ENCODE measurements at places on chromosomes 4 and X.
A peak's percentile ranks its signal among the peaks of the same experiment; 100 is the strongest.

DNA sequence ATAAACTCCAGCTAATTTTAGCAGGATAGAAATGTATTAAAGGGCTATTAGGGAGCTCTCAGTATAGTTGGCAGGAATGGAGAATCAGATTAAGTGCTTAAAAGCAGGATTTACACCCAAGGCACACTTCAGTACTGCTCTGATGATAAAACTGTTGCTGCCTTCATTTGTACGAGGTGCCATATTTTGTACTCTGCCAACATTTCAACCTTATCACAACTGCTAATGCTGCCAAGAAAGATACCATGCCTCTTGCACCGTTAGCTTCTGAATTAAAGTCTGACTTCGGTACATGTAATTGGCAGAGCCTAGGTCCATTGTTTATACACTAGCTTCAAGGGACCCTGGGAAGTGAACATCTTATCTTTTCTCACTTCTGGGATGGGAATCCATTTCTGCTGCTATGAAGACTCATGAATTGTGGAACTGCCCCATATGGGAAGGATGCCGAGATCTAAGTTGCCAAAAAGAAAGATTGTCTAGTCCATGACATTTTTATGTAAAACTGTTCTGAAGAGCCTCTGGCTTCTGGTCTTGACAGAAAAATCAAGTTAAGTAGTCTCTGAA lies 624.0 kb upstream of the IGFBP7 start:
- H3K4me1 ChIP-seq: no peaks in the 10 kb centered on the region
- no peaks in the 10 kb centered on the region for H3K36me3 ChIP-seq
- H3K27ac ChIP-seq: no peak overlapping the region
- H3K27me3 ChIP-seq: no peaks in the 10 kb centered on the region

- H3K27ac ChIP-seq: peak overlapping the region; percentile 10
- H3K4me1 ChIP-seq: peaks cover 21% of the 10 kb centered on the region
- no peak overlapping the region for H3K4me3 ChIP-seq
- H3K36me3 ChIP-seq: no peaks in the 10 kb centered on the region
Observed at GRCh38 chr4:11421116-11421515, 7.6 kb downstream of the HS3ST1 start.

DNA sequence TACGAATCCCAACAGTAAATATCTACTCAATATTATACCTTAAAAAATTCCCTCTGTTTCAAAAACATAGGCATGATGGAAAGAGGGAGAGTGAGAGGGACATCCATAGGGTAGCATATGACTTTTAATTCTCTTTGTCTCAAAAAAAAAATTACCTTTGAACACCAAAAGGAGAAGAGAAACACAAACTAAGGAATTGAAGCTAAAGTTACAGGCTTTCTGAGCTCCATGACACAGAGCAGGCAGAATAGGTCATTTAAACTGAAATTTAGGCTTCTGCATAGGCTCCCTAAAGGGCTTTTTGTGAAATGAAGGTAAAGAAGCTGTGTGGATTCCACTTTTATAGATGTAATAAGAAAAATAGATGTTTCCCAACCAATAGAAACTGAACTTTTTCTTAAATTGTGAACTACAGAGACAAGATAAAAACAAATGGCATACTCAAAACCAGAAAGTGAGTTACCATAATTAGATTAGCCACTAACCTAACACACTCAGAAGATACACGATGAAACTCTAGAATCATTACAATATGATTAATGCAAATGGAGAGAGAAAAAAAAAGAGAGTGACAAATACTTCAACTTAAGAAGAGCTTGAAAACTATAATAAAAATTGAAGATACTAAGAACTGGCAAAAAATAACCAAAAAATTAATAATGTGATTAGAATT lies 584.6 kb downstream of the GABRG1 start:
- no peak overlapping the region for H3K4me3 ChIP-seq
- H3K27me3 ChIP-seq: no peaks in the 10 kb centered on the region

DNA sequence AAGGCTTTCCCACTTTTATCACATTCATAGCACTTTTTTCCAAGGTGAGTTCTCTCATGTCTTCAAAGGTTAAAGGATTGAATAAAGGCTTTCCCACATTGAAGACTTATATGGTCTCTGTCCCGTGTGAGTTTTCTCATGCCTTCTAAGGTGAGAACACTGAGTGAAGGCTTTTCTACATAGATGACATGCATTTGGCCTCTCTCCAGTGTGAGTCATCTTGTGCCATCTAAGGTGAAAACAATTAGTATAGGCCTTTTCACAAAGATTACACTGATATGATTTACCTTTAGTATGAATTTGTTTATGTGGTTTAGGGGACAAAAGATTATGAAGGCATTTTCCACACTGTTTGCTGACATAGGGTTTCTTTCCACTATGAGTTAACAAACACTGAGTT lies 21.2 kb downstream of the USP17L30 start:
- H3K4me3 ChIP-seq: no peak overlapping the region
- no peaks in the 10 kb centered on the region for H3K4me1 ChIP-seq
- no peaks in the 10 kb centered on the region for H3K36me3 ChIP-seq
- DNase-seq: no peak

GRCh38 chr4:114698231-114698630 lies 99.6 kb downstream of the UGT8 start:
- no peak overlapping the region for H3K27ac ChIP-seq
- no peaks in the 10 kb centered on the region for H3K36me3 ChIP-seq
- H3K4me1 ChIP-seq: no peaks in the 10 kb centered on the region
- H3K27me3 ChIP-seq: no peaks in the 10 kb centered on the region
- no peak overlapping the region for H3K4me3 ChIP-seq

- no peak overlapping the region for H3K4me3 ChIP-seq
- H3K27me3 ChIP-seq: no peaks in the 10 kb centered on the region
- H3K4me1 ChIP-seq: no peaks in the 10 kb centered on the region
- H3K27ac ChIP-seq: no peak overlapping the region
- no peak for DNase-seq
- no peaks in the 10 kb centered on the region for H3K36me3 ChIP-seq
Observed at GRCh38 chrX:17968367-17968766, 107.3 kb upstream of the RAI2 start.

DNA sequence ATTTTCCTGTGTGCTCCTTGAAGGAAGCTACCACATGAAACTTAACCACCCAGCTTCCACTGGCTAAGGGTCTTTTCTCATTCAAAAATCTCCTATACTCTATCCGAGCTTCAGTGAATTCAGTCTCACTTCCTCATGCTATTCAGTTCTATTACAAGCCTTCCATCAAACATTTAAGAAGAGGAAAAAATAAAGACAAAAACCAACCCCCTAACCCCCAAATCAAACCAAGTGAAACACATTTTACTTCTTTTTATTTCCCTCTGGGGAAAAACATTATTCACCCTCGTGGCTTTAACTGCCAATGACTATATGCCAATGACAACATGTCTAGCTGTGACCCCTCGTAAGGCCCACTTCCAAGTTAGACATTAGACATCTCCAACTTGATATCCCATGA lies 16.2 kb upstream of the WDR19 start:
- no peaks in the 10 kb centered on the region for H3K4me1 ChIP-seq
- H3K36me3 ChIP-seq: no peaks in the 10 kb centered on the region
- DNase-seq: no peak
- no peak overlapping the region for H3K27ac ChIP-seq

GRCh38 chr4:173264684-173265185 lies 69.4 kb downstream of the HMGB2 start:
- H3K36me3 ChIP-seq: no peaks in the 10 kb centered on the region
- H3K4me3 ChIP-seq: no peak overlapping the region
- H3K27ac ChIP-seq: no peak overlapping the region
- H3K27me3 ChIP-seq: no peaks in the 10 kb centered on the region

- no peaks in the 10 kb centered on the region for H3K27me3 ChIP-seq
- H3K4me1 ChIP-seq: no peaks in the 10 kb centered on the region
- no peak for DNase-seq
- H3K36me3 ChIP-seq: no peaks in the 10 kb centered on the region
Observed at GRCh38 chrX:57587062-57587461, 4.7 kb upstream of the ZXDB start.

DNA sequence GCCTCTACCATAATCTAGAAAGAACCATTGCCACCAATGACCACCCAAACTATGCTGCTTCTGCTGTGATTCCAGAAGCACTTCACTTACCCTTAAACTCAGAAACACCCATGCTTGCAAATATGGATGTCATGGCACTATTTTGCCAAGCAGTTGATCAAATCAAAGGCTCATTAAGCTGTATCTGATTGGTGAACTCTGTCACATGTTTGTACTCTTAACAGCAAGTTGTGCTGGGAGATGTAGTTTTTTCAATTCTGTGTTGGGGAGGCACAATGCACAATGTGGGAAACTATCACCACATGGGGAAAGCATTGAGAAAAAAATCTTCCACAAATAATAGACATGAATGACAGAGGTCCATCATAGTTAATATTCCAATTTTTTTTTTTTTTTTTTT lies 19.2 kb upstream of the SPCS3 start:
- H3K4me1 ChIP-seq: no peaks in the 10 kb centered on the region
- no peak for DNase-seq
- H3K27me3 ChIP-seq: no peaks in the 10 kb centered on the region
- H3K4me3 ChIP-seq: no peak overlapping the region

GRCh38 chrX:21376636-21377035 lies 2.4 kb downstream of the CNKSR2 start:
- DNase-seq: no peak
- no peak overlapping the region for H3K27ac ChIP-seq
- H3K27me3 ChIP-seq: peaks cover 35% of the 10 kb centered on the region
- H3K4me1 ChIP-seq: no peaks in the 10 kb centered on the region

DNA sequence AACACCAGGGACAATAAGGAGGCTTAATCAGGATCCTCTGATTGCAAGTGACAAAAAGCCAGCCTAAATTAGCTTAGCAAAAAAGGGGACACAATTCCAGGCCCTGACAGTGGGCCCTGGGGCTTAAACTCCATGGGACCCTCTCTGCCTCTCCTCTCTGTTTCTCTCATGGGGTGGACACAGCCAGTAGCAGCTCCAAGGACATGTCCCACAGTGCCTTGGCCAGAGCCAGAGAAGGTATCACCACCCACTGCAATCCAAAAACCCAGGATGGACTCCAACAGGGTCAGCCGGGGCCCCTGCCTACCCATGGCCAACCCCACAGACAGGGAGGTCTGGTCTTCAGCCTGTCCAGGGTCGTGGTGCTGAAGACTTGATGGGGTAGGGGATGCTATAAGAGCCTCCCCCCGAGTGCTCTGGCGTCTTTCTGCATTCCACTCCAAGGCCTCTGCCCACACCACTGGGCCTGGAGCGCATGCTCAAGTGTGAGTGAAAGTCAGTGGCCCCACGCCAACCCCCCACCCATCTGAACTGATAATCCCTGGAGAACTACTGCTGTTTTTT lies 19.7 kb upstream of the PPP2R2C start:
- no peaks in the 10 kb centered on the region for H3K27me3 ChIP-seq
- no peak overlapping the region for H3K4me3 ChIP-seq
- no peaks in the 10 kb centered on the region for H3K36me3 ChIP-seq
- peaks cover 8% of the 10 kb centered on the region for H3K4me1 ChIP-seq

DNA sequence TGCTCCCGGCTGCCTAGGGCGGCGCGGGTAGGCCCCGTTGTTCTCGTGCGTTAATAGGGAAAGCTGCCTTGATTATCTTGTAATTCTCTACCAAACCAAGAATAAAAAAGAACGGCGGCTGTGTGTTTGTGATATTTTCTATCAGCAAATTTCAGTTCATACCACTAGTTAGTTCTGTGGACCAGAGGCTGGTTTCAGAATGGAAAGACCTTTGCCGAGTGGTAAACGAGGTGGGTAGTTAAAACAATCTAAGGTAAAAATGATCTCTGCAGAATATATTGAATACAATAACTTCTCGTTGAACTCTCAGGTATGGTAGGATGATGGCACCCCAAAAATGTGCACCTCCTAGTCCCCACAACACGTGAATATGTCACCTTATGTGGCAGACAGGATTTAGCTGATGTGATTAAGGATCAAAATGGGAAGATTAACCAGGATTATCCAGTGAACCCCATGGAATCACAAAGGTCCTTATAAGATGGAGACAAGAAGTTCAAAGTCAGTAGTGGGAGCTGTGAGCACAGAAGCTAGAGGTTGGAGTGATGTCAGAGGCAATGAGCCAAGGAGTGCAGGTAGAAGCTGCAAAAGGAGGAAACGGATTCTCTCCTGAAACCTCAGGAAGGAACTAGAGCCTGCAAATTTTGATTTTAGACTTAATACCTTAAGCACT lies 574 bp upstream of the CFAP97 start:
- no peak for DNase-seq
- H3K4me3 ChIP-seq: peak overlapping the region; percentile 62
- H3K27me3 ChIP-seq: no peaks in the 10 kb centered on the region
- H3K27ac ChIP-seq: peak overlapping the region; percentile 96
- no peaks in the 10 kb centered on the region for H3K36me3 ChIP-seq

DNA sequence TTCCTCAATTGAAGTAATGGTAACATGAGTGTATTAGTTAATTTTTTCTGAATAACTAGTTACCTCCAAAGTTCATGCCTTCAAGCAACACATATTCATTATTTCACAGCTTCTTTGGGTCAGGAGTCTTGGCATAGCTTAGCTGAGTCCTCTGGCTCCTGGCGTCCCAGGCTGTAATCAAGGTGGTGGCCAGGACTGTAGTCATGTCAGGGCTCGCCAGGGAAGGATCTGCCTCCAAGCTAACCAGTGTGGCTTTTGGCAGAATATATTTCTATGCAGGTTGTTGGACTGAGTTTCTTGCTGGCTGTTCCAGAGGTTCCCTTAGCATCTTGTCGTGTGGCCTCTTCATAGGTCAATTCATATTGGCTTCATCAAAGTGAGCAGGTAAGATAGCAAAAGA lies 10.0 kb upstream of the HS3ST1 start:
- no peak overlapping the region for H3K27ac ChIP-seq
- H3K4me3 ChIP-seq: no peak overlapping the region
- DNase-seq: no peak
- H3K36me3 ChIP-seq: no peaks in the 10 kb centered on the region

DNA sequence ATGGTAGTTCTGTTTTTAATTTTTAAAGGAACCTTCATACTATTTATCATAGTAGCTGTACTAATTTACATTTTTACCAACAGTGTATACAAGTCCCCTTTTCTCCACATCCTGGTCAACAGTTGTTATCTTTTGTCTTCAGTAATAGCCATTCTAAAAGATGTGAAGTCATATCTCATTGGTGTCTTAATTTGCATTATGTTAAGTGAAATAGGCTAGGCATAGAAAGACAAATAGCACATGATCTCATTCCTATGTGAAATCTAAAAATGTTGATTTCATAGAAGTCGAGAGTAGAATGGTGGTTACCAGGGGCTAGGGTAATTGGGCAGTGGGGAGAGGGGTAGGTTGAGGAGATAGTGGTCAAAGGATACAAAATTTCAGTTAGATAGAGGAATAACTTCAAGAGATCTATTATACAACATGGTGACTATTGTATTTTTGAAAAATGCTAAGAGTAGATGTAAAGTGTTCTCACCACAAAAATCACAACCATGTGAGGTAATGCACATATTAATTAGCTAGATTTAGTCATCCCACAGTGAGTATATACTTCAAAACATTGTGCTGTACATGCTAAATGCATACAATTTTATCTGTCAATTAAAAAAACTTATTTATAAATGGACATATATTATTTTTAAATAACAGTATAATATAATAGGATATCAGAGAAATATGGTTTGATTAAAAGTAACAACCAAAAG lies 58.9 kb downstream of the DIAPH2 start:
- no peak for DNase-seq
- no peaks in the 10 kb centered on the region for H3K4me1 ChIP-seq
- no peak overlapping the region for H3K27ac ChIP-seq
- no peaks in the 10 kb centered on the region for H3K27me3 ChIP-seq
- no peaks in the 10 kb centered on the region for H3K36me3 ChIP-seq
- no peak overlapping the region for H3K4me3 ChIP-seq
